ENCODE measurements at places on chromosomes 11 and 22. TPM values are rescaled to one million over a fixed set of nuclear protein-coding genes. Genes with fewer than 3 reads are reported as not detected.

The TPP1 gene
- total RNA-seq, result 231 TPM

The PACSIN3 gene
- 28.6 TPM for total RNA-seq

The GLYATL2 gene
- not detected for total RNA-seq

The TRIM48 gene
- total RNA-seq, result not detected

The CHRNA10 gene
- total RNA-seq, result 1.7 TPM

The TRIM66 gene
- 11.0 TPM for total RNA-seq

The TEX12 gene
- total RNA-seq, result not detected

The CCDC83 gene
- total RNA-seq, result not detected

The CCDC81 gene
- total RNA-seq, result 4.8 TPM

The SMTNL1 gene
- total RNA-seq, result not detected

The MS4A15 gene
- total RNA-seq, result 113 TPM

The NXPE4 gene
- total RNA-seq, result not detected

The CFL1 gene
- 647 TPM for total RNA-seq

The SAA4 gene
- total RNA-seq, result 0.62 TPM

The SLC43A3 gene
- 102 TPM for total RNA-seq

The RBMXL2 gene
- not detected for total RNA-seq

The DSCAML1 gene
- total RNA-seq, result 0.95 TPM

The ASCC2 gene
- total RNA-seq, result 65.4 TPM

The CECR2 gene
- total RNA-seq, result 10.9 TPM

The APOBEC3B gene
- total RNA-seq, result 1.0 TPM

The PRDM11 gene
- 15.1 TPM for total RNA-seq

The CBLIF gene
- not detected for total RNA-seq

The SSTR3 gene
- not detected for total RNA-seq
